Stimulated activated CD4-positive, alpha-beta T cell treated with anti-CD3 and anti-CD28 coated beads, Interleukin-15, amount 100 ng/mL, for 1 hour (primary cell): ENCODE measurements at places on chromosomes 5 and 9.

DNA sequence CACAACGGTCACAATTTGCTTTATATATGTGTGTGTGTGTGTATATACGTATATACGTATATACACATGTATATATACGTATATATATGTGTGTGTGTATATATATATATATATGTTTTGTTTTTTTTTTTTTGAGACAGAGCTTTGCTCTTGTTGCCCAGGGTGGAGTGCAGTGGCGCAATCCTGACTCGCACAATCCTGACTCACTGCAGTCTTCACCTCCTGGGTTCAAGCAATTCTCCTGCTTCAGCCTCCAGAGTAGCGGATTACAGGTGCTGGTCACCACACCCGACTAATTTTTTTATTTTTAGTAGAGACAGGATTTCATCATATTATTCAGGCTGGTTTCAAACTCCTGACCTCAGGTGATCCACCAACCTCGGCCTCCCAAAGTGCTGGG lies 3.1 kb downstream of the RNF38 start:
- no peak for DNase-seq

DNA sequence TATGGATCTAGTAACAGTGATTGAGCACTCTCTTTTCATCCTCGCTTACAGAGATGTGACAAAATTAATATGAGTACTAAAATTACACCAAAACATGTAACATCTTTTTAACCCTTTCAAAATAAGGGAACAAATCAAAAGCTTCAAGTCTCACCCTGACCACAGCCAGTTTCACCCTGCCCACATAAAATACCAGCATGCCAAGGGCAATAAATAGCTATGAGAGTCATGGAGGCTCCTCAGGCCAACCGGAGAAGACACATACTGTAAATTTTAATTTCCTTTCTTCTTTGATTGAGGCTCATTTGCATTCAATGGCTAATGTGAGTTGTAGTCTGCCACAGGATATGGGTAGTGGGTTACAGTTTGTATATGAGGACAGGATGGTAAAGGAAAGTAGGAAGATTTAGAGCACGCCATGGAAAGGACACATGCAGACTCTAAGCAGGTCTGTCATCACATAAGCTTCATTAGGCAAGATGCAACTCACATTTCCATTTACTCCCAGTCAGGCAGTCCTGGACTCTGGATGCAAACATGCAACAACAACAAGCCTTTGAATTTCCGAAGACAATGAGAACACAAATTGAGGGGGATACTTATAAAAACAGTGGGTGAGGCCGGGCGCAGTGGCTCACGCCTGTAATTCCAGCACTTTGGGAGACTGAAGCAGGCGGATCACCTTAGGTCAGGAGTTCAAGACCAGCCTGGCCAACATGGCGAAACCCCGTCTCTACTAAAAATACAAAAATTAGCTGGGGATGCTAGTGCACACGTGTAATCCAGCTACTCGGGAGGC lies 11.3 kb downstream of the IL4 start:
- no peak for DNase-seq

- DNase-seq, result no peak
Measured at GRCh38 chr5:33726422-33727165, 165.2 kb downstream of the ADAMTS12 start.

DNA sequence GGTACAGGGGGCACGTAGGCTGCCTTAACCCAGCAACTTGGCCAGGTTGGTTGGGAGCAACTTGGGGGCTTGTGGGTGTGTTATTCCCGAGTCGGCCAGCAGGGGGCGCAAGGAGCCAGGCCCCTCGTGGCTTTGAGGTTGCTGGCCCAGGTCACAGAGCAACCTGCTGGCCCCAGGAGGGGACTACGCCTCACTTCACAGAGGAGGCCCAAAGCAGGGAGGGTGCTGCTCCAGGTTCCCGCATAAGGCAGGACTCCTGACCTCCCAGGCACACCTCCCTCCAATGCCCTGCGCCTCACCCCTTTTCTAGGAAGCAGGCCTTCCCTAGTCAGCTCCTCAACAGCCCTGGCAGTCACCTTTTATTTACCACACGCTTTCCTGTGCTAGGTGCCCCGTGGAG lies 18.1 kb downstream of the KYAT1 start:
- peak; percentile 74 for DNase-seq

DNA sequence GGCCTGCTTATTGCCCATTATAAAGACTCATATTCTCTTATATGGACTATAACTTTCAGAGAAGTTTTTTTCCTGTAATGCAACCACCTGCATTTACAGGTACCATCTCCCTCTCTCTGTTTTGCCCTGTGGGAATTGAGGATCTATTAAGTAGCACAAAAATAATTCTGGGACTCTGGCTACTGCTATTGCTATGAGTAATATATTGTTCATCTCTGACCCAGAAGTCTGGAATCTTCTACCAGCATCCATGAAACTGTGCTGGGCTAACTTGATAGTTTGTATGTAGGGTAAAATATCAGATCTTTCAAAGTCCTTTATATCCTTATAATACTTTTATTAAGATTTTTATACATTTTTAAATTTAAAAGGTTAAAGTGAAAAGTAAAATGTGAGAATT lies 607.2 kb downstream of the EFNA5 start:
- DNase-seq, result no peak

DNA sequence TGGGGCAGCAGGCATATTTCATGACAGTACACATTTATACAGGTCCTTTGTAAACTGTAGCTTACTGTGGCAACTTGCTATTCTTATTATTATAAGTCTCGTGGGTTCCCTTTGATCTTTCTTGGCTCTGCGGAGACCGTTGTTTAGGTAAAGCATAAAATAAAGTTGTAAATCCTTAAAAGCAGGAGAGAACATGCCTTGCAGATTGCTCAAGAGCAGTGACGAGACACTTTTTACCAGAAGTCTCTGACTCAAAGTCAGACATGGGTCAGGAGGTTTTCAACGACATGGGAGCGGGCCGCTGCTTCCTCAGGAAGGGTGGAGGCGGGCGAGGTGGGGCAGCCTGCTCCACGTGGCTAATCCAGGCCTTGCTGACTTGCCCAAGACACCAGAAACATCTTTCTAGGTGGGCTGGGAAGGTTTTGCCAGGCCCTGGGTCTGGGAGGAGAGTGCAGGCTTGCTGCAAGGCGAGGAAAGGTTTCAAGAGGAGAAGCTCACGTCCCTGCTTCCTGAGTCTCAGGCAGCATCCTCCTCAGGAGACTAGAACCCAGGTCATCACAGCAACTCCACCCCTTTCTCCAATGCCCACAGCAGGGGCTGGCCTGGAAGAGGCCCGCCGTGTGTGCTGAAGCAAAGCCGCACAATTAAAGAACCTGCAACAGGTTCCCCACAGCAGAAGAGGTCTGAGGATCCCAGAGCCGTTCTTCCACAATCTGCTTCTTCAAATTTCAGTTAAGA lies 6.5 kb downstream of the TBC1D2 start:
- DNase-seq, result no peak

- DNase-seq, result no peak
Measured at GRCh38 chr5:72107901-72108201, 576 bp downstream of the MAP1B start.

- DNase-seq, result no peak
Measured at GRCh38 chr9:109517901-109518377, 19.8 kb upstream of the PTPN3 start.

GRCh38 chr5:35538198-35538931 lies 79.3 kb upstream of the SPEF2 start:
- DNase-seq, result no peak
